ENCODE measurements at places on chromosomes 11 and 22. TPM values are rescaled to one million over a fixed set of nuclear protein-coding genes. Genes with fewer than 3 reads are reported as not detected.

The FXYD6 gene
- 6.5 TPM for total RNA-seq

DNA sequence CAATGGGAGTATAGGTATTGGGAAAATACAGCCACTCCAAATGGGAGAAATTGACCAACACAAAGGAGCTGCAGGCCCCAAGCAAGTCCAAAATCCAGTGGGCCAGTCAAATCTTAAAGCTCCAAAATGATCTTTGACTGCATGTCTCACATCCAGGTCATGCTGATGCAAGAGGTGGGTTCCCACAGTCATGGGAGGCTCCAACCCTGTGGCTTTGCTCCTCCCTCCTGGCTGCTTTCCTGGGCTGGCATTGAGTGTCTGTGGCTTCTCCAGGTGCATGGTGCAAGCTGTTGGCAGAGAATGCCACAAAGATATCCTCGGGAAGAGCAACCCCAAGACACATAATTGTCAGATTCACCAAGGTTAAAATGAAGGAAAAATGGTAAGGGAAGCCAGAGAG is 80.8 kb downstream of the IGLL5 start:
- no peak for DNase-seq

GRCh38 chr22:50114221-50115021 is 24.6 kb downstream of the MOV10L1 start:
- no peak for DNase-seq

The NDUFS3 gene
- total RNA-seq = 55.0 TPM

- peak; percentile 58 for DNase-seq
Observed at GRCh38 chr22:37428649-37429586, 1.6 kb upstream of the ELFN2 start.

Measured in liver (tissue), 10 donors.